Ecto neural progenitor cell (in vitro differentiated cells): ENCODE measurements at places on chromosomes 3 and 15.

DNA sequence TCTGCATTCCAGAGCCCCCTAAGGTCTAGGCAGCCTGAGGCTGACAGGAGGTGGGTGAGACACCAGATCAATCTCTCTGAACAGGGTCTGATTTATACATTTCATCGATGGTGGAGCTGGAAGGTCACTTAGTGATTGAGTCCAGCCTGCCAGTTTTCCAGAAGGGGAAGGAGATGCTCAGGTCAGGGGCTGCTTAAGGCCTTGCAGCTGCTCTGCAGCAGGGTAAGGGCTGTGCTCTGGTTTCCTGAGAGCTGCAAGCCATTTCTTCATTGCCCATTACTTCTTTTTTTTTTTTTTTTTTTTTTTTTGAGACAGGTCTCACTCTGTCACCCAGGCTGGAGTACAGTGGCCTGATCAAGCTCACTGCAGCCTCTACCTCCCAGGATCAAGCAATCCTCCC, 10.7 kb downstream of the TADA3 start:
- DNase-seq: no peak

GRCh38 chr3:40605960-40606359, 81.2 kb downstream of the ZNF621 start:
- no peak for DNase-seq

DNA sequence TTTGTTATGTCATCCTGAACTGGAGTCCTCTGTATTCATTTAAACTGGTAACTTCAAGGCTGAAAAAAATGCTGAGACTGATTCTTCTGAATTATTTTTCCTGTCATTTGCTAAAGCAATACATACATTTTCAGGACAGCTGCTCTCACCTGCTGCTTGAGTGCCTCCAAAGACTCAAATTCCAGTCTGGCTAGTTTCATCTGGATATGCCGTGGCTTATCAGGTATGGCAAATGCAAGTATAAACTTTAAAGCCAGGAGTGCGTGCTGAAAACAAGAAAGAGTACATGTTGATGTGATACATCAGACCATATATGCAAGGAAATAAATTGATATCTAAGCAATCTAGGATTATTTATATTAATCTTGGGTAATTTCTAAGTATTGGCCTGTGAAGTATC, 146.1 kb downstream of the SNRK start:
- no peak for DNase-seq

DNA sequence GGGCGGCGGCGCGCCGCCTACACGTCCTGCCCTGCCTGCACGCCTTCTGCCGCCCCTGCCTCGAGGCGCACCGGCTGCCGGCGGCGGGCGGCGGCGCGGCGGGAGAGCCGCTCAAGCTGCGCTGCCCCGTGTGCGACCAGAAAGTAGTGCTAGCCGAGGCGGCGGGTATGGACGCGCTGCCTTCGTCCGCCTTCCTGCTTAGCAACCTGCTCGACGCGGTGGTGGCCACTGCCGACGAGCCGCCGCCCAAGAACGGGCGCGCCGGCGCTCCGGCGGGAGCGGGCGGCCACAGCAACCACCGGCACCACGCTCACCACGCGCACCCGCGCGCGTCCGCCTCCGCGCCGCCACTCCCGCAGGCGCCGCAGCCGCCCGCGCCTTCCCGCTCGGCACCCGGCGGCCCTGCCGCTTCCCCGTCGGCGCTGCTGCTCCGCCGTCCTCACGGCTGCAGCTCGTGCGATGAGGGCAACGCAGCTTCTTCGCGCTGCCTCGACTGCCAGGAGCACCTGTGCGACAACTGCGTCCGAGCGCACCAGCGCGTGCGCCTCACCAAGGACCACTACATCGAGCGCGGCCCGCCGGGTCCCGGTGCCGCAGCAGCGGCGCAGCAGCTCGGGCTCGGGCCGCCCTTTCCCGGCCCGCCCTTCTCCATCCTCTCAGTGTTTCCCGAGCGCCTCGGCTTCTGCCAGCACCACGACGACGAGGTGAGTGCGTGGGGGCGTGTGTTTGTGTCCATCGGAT, 602 bp downstream of the TRIM71 start:
- DNase-seq: no peak

- DNase-seq: no peak
Measured at GRCh38 chr3:25872200-25872877, 82.4 kb downstream of the OXSM start.

DNA sequence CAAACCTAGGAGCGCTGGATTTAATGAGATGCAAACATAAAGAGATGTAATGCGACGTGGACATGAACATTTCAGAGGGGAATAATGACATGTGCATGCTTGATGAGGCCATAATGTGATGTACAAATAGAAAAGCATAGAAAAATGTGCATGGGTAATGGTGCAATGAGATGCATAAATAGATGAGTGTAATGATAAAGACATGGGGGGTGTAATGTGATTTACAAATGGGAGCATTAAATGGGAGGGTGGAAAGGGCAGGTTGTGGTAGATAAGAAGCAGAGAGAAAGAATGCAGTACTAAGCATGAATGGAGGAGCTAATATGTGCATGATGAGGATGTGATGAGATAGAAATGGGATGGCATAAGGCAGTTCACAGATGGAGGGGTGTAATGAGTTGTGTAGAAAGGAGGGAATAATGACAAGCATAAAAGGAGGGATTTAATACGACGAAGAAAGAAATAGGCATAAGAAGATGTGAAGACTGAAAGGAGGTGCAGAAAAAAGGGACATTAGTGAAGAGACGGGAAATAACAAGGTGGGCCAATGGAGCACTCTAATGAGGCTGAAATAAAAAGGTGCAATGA, 137.5 kb upstream of the CCNL1 start:
- DNase-seq: no peak

DNA sequence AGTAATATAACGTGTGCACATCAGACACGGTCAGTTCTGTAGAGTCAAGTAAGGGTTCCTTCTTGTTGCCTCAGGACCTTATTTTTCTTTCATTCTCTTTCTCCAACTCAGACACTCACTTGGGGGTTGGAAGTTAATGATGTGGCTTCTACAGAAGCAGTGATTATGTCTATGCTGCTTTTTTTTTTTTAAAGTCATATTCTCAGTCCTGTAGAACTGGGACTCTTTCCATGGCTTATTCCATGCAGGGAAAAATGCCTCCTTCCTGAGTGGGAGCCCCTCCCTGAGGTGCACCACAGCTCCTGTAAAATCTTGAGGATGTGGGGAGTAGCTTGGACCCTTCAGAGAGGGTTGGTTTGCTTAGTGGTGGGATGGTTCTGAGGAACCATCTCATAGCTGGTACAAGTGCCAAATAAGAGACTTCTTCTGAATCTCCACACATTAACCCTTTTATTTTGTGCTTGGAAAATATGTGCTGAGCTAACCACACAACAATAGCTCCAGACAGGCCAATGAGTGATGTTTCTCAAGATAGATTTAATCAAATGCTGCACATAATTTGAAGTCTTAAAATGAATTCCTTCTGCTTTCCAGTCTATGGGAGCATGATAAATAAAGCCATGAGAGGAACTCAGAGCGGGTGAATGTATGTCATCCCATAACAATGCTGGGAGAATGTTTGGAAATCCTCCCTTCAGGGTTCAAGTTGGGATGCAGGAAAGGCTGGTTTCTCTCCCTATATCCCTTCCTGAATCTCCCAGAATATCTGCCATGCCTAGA, 23.3 kb upstream of the FSTL1 start:
- no peak for DNase-seq

GRCh38 chr15:66897971-66898370, 167.4 kb upstream of the SMAD3 start:
- no peak for DNase-seq

GRCh38 chr15:61756071-61756820, 304.0 kb downstream of the VPS13C start:
- no peak for DNase-seq

GRCh38 chr15:65833501-65834205, 35.6 kb upstream of the RAB11A start:
- no peak for DNase-seq

GRCh38 chr3:66400411-66401156, 100.2 kb downstream of the LRIG1 start:
- DNase-seq: peak; percentile 61

DNA sequence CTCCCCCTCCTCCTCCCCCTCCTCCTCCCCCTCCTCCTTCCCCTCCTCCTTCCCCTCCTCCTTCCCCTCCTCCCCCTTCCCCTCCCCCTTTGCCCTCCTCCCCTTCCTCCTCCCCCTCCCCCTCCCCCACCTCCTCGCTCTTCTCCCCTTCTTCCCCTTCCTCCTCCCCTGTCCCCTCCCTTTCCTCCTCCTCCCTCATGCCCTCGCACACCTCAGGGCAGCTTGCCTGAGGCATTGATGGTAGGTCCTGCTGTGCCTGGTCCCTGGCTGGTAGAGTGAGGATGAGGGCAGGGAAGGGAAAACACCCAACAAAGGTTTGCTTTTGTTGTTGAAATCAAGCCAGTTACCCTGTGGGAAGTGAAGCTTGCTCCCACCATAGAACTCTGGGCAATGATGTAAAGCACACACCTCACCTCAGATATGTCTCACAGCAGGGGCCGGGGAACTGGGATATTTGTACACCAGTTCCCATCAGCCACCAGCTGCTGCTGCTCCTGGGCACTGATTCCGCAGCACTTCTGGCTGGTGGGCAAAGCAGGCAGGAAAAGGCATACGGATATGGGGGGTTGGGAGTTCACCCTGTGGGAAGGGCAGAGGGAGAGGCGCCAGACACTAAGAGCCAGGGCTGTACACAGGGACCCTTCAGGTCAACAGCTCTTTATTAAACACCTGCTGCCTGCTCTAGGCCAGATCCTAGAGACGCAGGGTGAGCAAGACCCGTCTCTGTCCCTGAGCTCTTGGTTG, 13.8 kb downstream of the ISG20 start:
- DNase-seq: peak; percentile 44

GRCh38 chr3:43693594-43693993, 2.9 kb downstream of the ABHD5 start:
- DNase-seq: no peak

DNA sequence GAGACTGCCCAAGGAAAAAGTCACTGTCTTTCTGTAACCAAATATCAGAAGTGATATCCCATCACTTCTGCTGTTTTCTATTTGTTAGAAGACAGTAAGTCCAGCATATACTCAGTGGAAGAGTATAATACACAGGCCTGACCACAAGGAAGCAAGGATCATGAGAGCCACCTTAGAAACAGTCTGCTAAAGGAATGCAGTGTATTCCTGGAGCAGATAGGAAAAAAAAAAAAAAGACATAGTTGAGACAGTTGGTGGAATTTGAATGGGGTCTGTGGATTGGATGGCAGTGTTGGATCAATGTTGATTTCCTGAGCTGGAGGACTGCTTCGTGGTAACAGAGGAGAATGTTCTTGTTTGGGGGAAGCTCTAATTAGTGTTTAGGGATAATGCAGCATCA, 26.5 kb upstream of the FBXL2 start:
- DNase-seq: no peak

DNA sequence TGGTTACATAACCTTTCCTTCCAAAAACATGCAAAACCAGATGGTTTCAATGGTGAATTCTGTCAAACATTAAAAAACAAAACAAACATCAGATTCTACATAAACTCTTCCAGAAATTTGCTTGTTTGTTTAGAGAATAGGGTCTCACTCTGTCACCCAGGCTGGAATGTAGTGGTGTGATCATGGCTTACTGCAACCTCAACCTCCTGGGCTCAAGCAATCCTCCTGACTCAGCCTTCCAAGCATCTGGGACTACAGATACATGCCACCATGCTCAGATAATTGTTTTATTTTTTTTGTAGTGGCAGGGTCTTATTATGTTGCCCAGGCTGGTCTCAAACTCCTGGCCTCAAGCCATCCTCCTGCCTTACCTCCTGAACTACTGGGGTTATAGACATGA, 36.1 kb downstream of the FBXL2 start:
- no peak for DNase-seq

GRCh38 chr3:123082370-123083065, 15.7 kb downstream of the PDIA5 start:
- DNase-seq: no peak
